ENCODE measurements at places on chromosomes 1 and 21.

DNA sequence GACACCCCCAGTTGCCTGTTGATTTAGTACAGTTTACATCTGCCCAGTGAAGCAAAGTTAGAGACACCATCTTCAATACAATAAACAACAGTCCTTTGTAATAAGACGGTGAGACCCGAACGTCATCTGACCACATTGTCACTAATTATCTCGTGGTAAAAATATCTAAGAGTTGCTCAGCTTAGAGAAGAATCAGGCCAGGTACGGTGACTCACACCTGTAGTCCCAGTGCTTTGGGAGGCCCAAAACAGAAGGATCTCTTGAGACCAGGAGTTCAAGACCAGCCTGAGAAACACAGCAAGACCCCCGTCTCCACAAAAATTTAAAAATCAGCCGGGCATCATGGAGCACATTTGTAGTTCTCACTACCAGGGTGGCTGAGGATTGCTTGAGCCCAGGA is 53.5 kb downstream of the CD34 start:
- DNase-seq = no peak

DNA sequence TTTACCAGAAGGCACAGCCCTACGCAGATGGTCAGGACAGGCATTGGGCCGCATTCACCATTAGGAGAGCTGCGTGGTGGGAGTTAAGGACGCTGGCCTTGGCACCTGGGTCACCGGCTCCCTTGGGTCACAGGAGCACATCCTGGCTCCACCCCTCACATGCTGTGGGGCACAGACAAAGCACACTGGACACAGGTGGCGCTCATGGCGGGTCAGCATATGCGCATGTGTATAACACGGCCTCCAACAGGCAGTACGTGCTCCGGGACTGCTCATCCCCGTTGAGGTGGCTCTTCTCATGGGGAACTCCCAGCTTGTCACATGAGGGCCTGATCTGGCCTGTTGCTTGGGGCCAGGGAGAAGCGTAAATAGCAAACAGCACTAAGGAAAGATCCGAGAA is 25.0 kb downstream of the PGBD5 start:
- no peak for DNase-seq

- no peak for DNase-seq
These were observed 56.2 kb downstream of the EVI5 start for GRCh38 chr1:92728697-92729096.

DNA sequence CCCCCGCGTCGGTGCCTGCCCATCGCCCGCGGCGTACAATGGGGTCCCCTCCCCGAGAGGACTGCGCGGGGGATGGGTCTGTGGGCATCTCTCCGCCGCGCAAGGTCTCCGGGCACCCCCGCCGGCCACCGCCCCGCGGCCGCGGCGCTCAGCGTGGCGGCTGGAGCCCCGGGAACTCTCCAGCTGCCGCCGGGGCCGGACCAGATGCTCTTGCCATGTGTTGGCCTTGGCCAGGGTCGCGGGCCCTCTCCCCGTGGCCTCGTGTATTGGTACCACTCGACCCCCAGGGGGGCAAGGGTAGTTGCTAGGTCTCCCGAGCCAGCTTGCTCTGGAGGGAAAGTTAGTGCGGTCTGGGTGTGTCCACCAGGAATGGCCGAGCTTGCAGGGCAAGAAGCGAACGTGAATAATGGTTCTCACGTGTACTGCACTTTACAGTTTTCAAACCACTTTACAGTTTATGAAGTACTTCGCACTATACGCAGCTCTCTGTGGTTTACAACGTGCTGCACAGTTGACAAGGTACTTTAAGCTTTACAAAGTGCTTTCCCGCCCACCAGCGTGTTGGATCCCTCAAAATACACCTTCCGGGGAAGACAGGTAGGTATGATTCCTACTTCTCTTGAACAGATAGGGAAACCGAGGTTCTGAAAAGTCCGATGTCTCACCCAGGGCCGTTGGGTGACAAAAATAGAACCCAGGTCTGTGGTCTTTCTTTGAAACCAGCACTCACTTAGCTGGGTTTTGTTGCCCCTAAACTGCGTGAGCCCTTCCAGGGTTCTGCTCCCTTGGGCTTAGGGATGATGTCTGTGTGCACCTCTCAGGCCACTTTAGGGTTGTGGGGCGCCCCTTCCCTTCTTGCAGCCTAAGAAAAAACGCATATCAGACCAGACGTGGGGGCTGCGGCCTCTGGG is 1.2 kb downstream of the EPHB2 start:
- DNase-seq = no peak

DNA sequence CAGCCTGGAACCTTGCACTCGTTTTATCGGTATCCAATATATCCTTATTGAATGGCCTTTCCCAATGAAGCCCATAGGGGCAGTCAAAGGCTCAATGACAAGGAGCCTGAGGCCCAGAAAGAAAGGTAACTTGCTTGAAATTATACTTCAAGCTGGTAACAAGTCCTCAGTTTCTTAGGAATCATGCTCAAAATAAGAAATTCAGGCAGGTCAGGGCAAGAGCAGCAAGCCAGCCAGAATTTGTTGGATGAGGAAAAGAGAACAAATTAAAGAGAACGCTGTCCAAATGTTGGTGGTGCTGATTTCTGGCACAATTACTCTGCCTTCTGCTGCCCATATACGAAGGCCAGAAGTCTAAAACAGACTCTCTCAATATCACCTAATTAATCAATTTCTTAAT is 77.6 kb downstream of the DDX20 start:
- no peak for DNase-seq

DNA sequence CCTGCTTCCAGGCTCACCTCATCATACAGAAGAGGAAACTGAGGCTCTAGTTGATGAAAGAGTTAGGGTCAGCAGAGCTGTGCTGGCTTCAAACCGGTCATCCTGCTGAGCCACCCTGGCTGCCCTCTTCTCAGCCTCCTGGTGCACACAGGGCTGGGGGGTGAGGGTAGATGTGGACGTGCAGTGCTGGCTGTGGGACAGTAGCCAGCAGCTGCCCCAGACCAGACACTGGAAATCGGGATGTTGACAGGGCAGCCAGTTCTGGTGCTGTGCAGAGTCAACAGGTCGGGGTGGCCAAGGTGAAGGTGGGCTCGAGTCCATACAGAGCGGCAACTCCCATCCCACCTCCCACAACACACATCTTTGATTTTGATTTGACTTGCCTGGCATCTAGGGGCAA is 1.5 kb upstream of the CLCNKA start:
- DNase-seq = no peak

- no peak for DNase-seq
These were observed 23.0 kb upstream of the DMBX1 start for GRCh38 chr1:46466477-46467182.

GRCh38 chr1:112513112-112513870 is 4.5 kb downstream of the WNT2B start:
- no peak for DNase-seq

DNA sequence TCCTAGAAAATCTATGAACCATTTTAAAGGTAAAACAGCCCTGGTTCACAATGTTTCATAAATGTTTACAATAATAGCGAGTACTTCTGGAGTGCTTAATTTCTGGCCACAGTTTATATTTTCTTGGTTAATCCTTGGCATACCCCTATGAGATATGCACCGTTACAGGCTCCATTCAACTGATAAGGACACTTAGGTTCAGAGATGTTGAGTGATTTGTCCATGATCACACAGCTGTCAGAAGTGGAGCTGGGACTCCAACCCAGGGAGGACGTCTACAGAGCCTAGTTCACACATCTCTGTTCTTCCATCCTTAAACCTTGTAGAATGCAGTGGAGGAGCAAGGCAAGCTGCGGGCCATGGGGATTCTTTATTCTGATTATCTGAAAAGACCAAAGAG is 48.4 kb upstream of the RUNX1 start:
- no peak for DNase-seq

GRCh38 chr1:221761354-221762002 is 19.6 kb upstream of the DUSP10 start:
- DNase-seq = no peak

- DNase-seq = no peak
These were observed 25.2 kb downstream of the STPG1 start for GRCh38 chr1:24388331-24388885.

DNA sequence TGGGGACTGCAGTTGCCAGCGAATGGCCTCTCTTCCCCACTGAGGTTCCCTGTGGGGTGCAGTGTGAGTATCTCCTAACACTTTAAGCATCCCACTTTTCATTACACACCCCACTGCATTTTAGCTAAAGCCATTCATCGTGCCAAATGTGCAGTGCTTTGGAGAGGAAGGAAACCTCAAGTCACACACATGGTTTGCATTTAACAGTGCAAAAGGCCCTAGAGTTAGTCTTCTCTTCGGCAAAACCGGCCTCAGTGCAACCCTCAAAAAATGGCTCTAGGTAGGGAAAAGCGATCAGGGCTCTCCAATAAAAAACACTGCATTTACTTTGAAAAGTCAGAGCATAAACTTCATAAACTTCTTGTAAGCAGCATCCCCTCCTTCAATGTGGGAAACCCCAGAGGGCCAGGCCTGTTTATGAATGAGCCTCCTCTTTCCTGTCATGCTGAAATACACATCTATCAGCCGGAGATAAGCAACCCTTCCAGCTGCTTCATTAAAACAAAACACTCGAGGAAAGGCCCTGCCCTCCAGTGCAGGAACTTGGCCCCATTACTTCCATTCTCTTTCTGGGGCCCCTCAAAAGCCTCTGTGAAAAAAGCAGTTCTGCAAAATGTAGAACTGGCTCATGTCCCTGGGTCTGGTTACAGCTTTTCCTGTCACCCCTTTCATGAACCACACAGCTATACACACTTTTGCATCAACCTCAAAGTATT is 184.0 kb downstream of the CDC7 start:
- no peak for DNase-seq

DNA sequence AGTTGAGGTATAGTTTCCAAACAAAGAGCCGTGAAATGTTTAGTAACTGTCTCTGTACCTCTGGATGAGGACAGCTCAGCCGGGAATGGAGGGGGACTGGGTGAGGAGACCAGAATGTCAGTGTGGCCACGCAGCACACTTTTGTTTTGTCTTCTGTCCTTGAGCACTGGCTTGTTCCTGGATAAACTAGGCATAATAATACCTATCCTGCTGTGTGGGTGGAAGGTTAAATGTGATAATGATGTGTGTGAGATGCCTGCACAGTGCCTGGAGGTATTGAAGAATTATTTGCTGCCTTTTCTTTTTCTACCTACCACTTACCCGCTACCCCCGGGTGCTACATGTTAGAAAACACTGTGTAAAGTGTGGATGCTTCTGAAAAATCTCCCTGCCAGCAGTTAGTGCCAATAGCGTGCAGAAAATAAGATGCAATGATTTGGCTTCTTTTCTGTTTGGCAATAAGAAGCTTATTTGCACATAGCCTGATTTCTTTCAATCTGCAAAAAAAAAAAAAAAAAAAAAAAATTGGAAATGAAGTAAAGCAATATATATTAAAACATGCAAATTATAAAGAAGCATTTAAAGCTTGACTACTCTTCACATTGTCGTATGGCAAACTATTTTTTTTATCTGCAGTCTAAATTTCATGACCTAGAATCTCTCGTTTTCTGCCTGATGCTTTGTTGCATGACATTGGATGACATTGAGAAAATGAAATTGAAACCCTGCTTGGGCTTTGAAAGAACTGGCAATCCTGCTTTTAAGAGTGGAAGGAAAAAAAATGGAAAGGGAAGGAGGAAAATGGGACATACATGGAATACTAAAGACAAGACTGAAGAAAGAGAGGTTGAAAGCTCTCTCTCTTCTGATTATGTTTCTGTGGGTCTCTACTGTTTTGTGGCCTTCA is 89.5 kb downstream of the DISC1 start:
- no peak for DNase-seq

- no peak for DNase-seq
These were observed 11.5 kb upstream of the A3GALT2 start for GRCh38 chr1:33332357-33332789.

- no peak for DNase-seq
These were observed 149.8 kb upstream of the PALMD start for GRCh38 chr1:99496067-99496466.

DNA sequence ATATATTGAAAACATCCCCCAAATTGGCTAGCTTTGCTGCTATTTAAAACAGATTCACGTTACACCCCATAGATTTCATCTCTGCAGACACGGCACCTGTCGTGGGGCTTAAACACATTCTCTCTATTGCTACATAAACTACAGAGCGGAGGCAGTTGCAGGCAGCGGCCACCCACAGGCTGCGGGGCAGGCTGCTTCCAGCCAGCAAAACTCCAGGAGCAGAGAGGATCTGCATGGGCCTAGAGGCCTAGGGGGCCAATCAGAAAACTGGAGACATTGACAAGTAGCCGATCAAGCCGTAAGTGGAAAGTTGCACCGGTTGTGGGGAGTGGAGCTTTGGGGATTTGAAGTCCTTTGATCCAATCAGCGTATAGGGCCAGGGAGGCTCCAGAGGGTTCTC is 129.0 kb upstream of the KLHDC7A start:
- no peak for DNase-seq

DNA sequence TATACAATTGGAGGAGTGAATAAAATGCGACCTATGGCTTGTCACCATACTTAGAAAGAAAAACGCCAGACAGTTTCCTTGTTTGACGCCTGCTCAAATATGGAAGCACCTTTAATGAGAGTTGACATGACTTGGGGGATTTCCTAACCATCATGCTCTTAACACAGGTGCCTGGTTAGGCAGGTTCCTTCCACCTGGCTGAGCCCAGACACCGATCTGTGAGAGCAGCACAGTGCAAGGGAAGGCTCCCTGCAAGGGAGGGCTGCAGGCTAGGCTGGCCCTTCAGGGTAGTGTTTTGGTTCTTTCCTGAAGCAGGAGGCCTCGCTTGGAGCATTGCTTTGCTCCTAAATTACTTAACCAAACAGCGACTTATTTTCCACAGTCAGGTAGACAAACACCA is 24.6 kb upstream of the KLHDC8A start:
- DNase-seq = no peak

GRCh38 chr1:17200756-17201155 is 4.2 kb upstream of the PADI1 start:
- no peak for DNase-seq

- no peak for DNase-seq
These were observed 11.7 kb downstream of the C1orf216 start for GRCh38 chr1:35706846-35707600.

GRCh38 chr1:38310079-38310478 is 263.5 kb upstream of the POU3F1 start:
- DNase-seq = no peak

DNA sequence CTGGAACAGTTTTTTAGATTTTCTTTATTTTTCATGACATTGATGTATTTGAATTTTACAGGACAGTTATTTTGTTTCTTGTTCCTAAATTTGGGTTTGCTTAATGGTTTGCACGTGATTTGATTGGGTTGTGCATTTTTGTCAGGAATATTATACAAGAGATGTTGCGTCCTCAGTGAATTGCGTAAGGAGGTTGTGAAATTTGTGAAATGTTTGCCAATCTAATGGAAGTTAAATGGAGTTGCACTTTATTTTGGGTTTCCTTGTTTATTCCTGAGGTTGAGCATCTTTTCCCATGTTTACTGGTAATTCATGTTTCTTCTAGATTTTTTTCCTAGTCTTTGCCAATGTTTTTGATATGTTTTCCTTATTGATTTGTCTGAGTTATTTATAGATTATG is 19.9 kb downstream of the ZNF648 start:
- no peak for DNase-seq

- no peak for DNase-seq
These were observed 3.4 kb downstream of the ABCG1 start for GRCh38 chr21:42222386-42222785.

GRCh38 chr1:82706741-82707140 is 906.0 kb downstream of the ADGRL2 start:
- no peak for DNase-seq

- no peak for DNase-seq
These were observed 87.4 kb upstream of the TMEM51 start for GRCh38 chr1:15066191-15066590.

GRCh38 chr1:208437401-208437800 is 193.2 kb upstream of the PLXNA2 start:
- no peak for DNase-seq

- DNase-seq = no peak
These were observed 20.5 kb downstream of the ARID4B start for GRCh38 chr1:235307158-235308124.
